ENCODE measurements at places on chromosomes 6 and 20.

GRCh38 chr20:7883741-7884140 lies 56.5 kb downstream of the HAO1 start:
- no peak for DNase-seq

DNA sequence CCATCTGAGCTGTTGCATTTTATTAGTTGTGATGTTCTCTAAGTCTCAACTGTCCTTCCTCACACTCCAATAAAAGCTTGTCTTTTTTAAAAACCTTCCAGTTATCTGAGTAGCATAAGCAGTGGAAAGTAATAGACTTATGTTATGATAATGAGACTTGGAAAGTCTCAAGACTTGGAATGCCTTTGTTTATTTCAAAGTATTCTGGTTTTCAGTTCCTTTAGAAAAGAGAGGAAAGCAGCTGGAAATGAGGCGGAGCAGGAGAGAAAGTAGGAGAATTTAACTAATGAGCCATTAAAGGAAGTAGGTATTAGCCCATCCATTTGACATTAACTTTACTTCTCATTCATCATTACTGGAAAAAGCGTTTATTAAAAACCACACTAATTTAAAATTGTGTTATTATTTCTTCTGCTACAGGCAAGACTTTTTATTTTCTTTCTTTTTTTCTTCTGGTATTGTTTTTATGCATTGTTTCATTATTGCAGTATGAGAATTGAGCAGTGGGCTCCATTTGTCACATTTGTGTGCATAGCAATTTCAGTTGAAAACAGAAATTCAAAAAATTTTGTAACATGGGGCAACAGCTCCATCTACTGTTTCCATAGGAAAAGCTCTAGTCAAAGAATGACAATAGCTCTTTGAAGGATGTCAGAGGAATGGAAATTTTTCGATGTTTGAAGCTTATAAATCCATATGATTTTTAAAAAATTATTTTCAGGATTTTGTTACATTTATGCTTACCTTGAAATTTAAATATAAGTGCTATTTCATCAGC lies 194.8 kb downstream of the COL9A1 start:
- DNase-seq = no peak

GRCh38 chr6:63503199-63503598 lies 69.1 kb upstream of the LOC128125822 start:
- no peak for DNase-seq

DNA sequence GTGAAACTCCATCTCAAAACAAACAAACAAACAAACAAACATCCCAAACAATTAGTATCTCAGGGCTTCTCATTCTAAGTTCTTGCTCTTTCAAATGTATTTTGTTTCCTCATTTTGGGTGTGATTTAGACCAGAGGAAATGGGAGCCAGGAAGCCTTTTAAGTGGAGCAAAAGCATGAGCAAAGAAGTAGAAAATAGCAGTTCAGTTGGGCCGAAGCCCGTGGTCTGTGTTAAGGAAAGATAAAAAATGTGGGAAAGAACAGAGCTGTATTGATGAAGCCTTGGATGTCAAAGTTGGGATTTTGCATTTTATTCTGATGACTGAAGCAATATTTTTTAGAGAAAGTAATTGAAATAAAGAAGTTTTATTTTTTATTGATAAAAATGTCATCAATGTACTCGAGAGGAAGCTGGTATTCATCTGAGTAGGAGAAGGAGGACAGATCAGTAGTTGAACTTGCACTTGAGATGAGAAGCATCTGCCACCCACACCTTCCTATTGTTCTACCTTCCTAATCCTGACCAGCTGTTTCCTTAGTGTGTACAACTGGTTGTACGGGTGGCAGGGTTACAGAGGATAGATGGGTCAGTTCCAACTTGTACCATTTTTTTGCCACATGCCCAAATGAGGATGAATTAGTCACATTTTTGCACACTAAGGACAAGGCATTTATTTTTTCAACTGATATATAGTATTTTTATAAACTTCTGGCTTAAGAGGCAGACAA lies 56.1 kb downstream of the KIAA0408 start:
- DNase-seq = no peak

- no peak for DNase-seq
Observed at GRCh38 chr6:43639984-43640800, 4.6 kb downstream of the MAD2L1BP start.

GRCh38 chr6:118660218-118660569 lies 8.8 kb upstream of the CEP85L start:
- DNase-seq = no peak

GRCh38 chr6:13277231-13277630 lies 51.1 kb downstream of the TBC1D7 start:
- no peak for DNase-seq

Data from stimulated activated CD8-positive, alpha-beta memory T cell treated with anti-CD3 and anti-CD28 coated beads, Interleukin-15, amount 100 ng/mL, for 48 hours (primary cell).